A673 (cell line): ENCODE measurements at places on chromosomes 11 and 22. TPM values are rescaled to one million over a fixed set of nuclear protein-coding genes. Genes with fewer than 3 reads are reported as not detected.
A peak's percentile ranks its signal among the peaks of the same experiment; 100 is the strongest.

GRCh38 chr11:74682731-74683278, 48.4 kb downstream of the CHRDL2 start:
- no peaks in the 10 kb centered on the region for H3K27me3 ChIP-seq
- H3K4me1 ChIP-seq, result no peaks in the 10 kb centered on the region
- no peak for DNase-seq
- H3K4me3 ChIP-seq, result peak overlapping the region; percentile 47
- no peaks in the 10 kb centered on the region for H3K36me3 ChIP-seq

DNA sequence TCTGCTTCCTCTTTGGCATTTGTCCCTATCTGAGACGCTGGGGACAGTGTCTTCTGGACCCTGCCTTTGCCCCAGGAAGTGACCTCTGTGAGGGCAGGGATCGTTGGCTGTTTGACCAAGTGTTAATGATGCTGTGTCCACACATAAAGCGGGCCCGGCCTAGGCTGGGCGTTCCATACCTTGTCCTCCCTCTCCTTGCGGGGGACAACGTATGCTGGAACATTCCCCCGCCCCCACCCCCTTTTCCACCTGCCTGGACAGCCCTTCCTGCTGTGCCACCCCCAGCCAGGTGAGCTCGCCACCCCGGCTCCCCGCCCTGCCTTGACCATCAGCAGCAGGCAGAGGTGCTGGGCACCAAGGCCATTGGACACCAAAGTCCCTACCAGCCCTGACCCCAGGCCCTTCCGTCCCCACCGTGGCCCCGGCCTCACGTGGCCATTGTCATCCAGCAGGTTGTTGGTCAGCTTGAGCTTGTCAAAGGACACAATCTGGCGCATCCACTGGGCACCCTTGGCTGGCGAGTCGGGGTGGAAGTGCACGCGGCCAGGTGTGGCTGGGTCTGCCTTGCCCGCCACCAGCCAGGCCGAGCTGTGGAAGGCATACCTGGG, 4.1 kb upstream of the NUDT8 start:
- no peak overlapping the region for H3K4me3 ChIP-seq
- DNase-seq, result no peak
- H3K27ac ChIP-seq, result no peak overlapping the region
- no peaks in the 10 kb centered on the region for H3K36me3 ChIP-seq
- H3K27me3 ChIP-seq, result no peaks in the 10 kb centered on the region

- no peak for DNase-seq
- peaks cover 36% of the 10 kb centered on the region for H3K27me3 ChIP-seq
- no peak overlapping the region for H3K27ac ChIP-seq
These were observed 2.1 kb downstream of the FEZ1 start for GRCh38 chr11:125494031-125494360.

DNA sequence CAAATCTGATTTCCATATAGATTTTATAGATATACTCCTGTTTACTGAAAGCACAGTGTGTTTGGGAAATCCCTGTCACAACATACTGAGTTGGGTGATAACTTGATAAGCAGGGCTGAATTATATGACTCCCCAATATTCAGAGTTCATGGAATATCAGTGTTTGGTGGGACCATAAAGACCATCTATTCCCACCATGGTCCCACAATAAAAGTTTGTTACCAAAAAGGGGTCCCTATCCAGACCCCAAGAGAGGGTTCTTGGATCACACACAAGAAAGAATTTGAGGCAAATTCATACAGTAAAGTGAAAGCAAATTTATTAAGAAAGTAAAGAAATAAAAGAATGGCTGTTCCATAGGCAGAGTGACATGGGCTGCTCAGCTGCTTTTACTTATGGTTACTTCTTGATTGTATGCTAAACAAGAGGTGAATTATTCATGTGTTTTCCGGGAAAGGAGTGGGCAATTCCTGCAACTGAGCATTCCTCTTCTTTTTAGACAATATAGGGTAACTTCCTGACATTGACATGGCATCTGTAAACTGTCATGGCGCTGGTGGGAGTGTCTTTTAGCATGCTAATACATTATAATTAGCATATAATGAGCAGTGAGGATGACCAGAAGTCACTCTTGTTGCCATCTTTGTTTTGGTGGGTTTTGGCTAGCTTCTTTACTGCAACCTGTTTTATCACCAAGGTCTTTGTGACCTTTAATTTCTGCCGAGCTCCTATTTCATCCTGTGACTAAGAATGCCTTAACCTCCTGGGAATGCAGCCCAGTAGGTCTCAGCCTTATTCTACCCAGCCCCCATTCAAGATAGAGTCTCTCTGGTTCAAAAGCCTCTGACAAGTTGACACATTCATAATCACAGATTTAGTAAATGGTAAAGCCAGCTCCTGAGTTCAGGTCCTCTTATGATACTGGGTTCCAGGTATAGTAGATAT, 240.6 kb upstream of the PDGFD start:
- H3K4me1 ChIP-seq, result no peaks in the 10 kb centered on the region
- no peak for DNase-seq
- H3K27me3 ChIP-seq, result no peaks in the 10 kb centered on the region
- no peak overlapping the region for H3K27ac ChIP-seq
- H3K4me3 ChIP-seq, result no peak overlapping the region
- H3K36me3 ChIP-seq, result no peaks in the 10 kb centered on the region

DNA sequence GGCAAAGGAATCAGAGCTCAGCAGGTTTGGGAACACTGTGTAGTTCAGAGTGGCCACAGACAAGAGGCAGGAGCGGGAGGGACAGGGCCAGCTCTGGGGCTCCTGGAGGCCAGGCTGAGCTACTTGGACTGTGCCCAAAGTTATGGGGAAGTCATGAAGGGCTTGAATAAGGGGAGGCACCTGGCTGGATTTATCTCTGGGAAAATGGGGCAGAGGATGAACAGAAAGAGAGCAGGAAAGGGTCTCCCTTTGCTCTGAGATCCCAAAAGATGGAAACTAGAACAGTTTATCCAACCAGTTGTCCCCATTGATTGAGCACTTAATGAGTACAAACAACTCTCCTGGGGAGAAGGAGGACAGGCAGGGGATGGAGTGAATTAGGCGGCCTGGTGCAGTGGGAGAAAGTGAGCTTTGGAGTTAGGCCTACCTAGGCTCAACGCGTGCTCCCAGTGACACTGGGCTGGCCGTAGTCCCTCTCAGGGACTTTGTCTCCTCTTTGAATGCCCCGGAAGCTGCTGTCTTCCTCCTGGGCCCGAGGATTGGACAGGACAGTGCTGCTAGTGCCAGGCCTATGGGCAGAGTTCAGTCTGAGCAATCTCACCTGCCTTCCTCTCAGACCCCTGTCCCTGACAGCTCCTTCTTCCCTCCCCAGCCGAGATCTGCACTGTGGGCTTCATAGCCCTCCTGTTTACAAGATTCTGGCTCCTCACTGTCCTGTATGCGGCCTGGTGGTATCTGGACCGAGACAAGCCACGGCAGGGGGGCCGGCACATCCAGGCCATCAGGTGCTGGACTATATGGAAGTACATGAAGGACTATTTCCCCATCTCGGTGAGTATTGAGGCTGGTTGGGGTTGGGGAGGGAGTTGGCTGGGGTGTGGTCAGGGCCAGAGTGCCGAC, 2.0 kb downstream of the MOGAT2 start:
- H3K36me3 ChIP-seq, result no peaks in the 10 kb centered on the region
- H3K4me3 ChIP-seq, result no peak overlapping the region
- no peaks in the 10 kb centered on the region for H3K27me3 ChIP-seq
- DNase-seq, result no peak
- H3K4me1 ChIP-seq, result no peaks in the 10 kb centered on the region
- no peak overlapping the region for H3K27ac ChIP-seq

GRCh38 chr11:1389932-1390568, at the start of gene BRSK2:
Gene BRSK2, plus strand, starts transcription at chr11:1389934. Its CDS starts 351 bp downstream, at chr11:1390285.
- H3K36me3 ChIP-seq, result no peaks in the 10 kb centered on the region
- H3K4me1 ChIP-seq, result peaks cover 14% of the 10 kb centered on the region
- peaks cover 17% of the 10 kb centered on the region for H3K27me3 ChIP-seq
- no peak for DNase-seq

DNA sequence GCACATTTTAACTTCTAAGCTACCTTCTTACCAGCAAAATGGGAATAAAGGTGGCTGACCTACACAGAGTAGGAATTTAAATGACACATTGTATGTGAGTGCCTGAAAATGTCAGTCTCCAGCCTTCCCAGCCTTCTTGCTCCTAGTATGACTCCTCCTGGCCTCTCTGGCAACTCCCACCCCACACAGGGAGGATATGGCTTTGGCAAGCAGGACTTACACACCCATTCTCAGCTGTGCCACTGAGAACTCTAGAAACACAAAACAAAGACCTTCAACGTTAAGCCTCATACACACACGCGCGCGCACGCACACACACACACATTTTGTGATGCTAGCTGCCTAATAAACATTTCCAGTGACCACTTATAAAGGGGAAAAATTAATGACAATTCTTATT, 65.8 kb downstream of the PACSIN2 start:
- H3K27me3 ChIP-seq, result no peaks in the 10 kb centered on the region
- no peak for DNase-seq
- H3K27ac ChIP-seq, result no peak overlapping the region

DNA sequence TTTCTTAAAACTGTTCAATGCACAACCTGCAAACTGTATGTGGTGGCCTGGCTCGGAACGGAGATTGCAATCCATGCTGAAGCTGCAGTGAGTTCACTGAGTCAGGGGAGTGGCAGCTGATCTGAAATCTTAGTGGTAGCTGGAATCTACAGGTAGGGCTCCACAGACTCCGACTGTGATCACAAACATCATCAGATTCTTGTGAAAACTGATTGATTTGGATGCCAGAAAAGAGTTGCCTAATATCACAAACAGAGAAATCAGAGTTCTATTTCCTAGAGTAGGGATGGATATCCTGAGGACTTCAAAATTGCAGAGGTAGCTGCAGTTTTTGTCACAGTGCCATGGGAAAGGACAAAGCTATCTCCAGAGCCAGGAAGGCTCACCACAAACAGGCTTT, 57.5 kb upstream of the SC5D start:
- H3K27ac ChIP-seq, result no peak overlapping the region
- no peak for DNase-seq
- H3K36me3 ChIP-seq, result no peaks in the 10 kb centered on the region

DNA sequence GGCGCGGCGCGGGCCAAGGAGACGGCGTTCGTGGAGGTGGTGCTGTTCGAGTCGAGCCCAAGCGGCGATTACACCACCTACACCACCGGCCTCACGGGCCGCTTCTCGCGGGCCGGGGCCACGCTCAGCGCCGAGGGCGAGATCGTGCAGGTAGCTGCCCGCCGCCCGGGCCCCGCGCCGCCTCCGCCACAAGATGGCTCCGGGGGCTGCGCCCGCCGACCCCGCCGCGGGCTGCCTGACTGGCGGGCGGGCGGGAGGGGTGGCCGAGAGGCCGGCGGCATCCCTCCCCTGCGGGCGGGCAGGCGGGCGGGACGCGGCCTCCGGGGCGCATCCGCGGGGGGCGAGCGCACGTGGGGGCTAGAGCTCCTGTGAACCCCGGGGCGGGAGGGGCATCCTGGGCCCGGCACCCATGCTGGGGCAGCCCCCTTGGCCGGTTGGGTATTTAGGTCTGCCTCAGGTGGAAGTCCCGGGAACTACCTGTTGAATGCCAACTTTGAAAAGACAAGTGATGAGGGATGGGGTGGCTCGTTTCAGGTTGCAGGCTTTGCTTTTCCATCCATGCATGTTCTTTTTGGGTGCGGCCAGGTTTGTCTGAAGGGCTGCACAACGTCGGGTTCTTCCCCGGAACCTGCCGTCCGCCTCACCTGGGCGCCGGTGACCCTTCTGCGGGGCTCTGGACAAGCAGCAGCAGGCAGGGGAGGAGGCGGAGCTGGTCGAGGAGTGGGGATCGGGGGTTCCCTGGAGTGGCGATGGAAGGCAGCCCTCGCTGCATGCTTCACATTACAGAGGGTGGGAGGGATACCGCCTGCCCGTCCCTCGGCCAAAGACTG, 760 bp downstream of the ZNRF3 start:
- peak overlapping the region; percentile 55 for H3K4me3 ChIP-seq
- peak; percentile 30 for DNase-seq
- H3K36me3 ChIP-seq, result no peaks in the 10 kb centered on the region

- H3K4me3 ChIP-seq, result no peak overlapping the region
- no peaks in the 10 kb centered on the region for H3K36me3 ChIP-seq
- peaks cover 27% of the 10 kb centered on the region for H3K27me3 ChIP-seq
These were observed 17.8 kb downstream of the KCTD17 start for GRCh38 chr22:37069319-37069718.

GRCh38 chr11:35359321-35360054, 59.9 kb downstream of the SLC1A2 start:
- H3K4me3 ChIP-seq, result no peak overlapping the region
- H3K27ac ChIP-seq, result no peak overlapping the region
- H3K4me1 ChIP-seq, result no peaks in the 10 kb centered on the region
- DNase-seq, result no peak

- H3K27ac ChIP-seq, result no peak overlapping the region
- H3K4me3 ChIP-seq, result no peak overlapping the region
- no peaks in the 10 kb centered on the region for H3K36me3 ChIP-seq
- peak; percentile 64 for DNase-seq
- peaks cover 24% of the 10 kb centered on the region for H3K27me3 ChIP-seq
These were observed 1.4 kb downstream of the HTR3B start for GRCh38 chr11:113906038-113906437.

KCNJ1 gene
- not detected in 2 replicates for total RNA-seq

DNA sequence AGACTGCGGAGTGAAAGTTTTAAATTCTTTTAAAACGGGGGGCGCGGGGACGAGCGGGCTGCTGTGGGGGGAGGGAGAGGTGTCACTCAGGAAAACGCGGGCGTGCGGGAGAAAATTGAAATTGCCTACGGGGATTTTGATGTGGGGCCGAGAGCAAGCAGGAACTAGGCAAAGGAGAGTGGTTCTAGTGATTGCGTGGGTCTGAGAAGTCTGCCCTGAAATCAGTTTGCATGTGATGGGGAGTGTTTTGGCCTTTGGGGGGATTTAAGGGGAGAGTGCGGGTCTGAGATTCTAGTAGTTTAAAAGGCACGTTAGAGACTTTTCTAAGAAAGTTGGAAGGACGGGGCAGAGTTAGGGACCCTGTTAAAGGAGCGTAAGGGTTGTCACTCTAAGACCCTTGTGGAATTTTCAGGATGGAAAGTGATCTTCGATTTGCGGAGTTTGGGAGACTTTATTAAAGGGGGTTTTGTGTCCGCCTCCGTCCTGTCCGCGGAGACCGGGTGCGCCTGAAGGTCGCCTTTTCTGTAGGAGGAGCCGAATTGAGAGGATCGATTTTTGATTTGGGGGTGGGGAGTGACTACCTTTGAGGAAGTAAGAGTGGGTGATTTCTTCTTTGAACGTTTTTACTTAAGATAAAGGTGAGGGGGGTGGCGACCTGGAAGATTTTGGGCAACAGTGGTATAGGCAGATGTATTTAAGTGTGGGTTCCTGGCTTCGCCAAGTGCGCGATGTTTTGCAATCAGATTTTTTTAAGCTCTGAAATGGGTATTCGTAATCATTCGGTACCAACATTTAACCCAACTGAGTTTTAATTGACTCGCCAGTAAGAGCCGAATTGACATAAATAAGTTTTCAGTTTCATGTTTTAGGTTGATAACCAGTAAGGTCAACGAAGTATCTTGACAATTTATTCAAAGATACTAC, 1.1 kb downstream of the EED start:
- peaks cover 4% of the 10 kb centered on the region for H3K36me3 ChIP-seq
- peaks cover 28% of the 10 kb centered on the region for H3K4me1 ChIP-seq
- peak; percentile 32 for DNase-seq
- H3K27me3 ChIP-seq, result no peaks in the 10 kb centered on the region
- peak overlapping the region; percentile 99 for H3K27ac ChIP-seq

- H3K4me3 ChIP-seq, result no peak overlapping the region
- H3K27me3 ChIP-seq, result no peaks in the 10 kb centered on the region
- peak; percentile 46 for DNase-seq
- no peaks in the 10 kb centered on the region for H3K36me3 ChIP-seq
These were observed 34.1 kb downstream of the OR4D9 start for GRCh38 chr11:59545179-59546020.

- no peaks in the 10 kb centered on the region for H3K4me1 ChIP-seq
- no peak overlapping the region for H3K27ac ChIP-seq
- no peak overlapping the region for H3K4me3 ChIP-seq
- no peak for DNase-seq
- H3K27me3 ChIP-seq, result peaks cover 5% of the 10 kb centered on the region
- H3K36me3 ChIP-seq, result no peaks in the 10 kb centered on the region
These were observed 29.6 kb upstream of the FJX1 start for GRCh38 chr11:35588627-35589026.
